ENCODE measurements at places on chromosomes 13 and 19.

GRCh38 chr19:45468803-45469131 lies 971 bp downstream of the FOSB start:
- peak overlapping the region; percentile 100 for H3K4me3 ChIP-seq
- DNase-seq: no peak
- H3K4me1 ChIP-seq: peaks cover 27% of the 10 kb centered on the region
- H3K27me3 ChIP-seq: no peaks in the 10 kb centered on the region
- no peaks in the 10 kb centered on the region for H3K36me3 ChIP-seq

DNA sequence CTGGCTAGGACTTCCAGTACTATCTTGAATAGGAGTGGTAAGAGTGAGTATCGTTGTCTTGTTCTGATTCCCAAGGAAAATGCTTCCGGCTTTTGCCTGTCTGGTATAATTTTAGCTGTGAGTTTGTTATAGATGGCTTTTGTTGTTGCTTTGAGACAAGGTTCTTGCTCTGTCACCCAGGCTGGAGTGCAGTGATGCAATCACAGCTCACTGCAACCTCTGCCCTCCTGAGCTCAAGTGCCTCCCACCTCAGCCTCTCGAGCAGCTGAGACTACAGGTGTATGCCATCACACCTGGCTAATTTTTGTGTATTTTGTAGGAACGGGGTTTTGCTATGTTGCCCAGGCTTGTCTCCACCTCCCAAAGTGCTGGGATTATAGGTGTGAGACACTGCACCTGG lies 6.1 kb upstream of the ZNF543 start:
- no peak for DNase-seq
- peaks cover 8% of the 10 kb centered on the region for H3K27me3 ChIP-seq
- H3K36me3 ChIP-seq: no peaks in the 10 kb centered on the region
- no peak overlapping the region for H3K27ac ChIP-seq
- no peaks in the 10 kb centered on the region for H3K4me1 ChIP-seq

DNA sequence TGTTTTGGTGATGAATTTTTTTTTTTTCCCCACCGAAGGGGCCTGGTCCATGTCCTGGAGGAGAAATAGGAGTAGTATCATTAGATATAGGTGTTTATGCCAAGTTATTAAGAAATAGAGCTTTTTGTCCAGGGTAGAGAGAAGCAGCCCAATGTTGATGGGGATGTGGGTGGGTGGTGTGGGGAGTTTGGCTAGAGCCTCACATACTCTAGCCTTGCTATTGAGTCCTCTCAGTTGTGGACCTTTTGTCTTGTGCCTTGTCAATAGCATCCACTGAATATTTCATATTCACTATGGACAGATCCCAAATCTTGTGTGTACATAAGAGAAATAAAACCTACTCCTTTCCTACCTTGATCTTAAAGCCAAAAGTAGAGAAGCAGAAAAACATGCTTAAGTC lies 134.0 kb downstream of the LMO7 start:
- no peaks in the 10 kb centered on the region for H3K27me3 ChIP-seq
- no peak overlapping the region for H3K27ac ChIP-seq
- no peak for DNase-seq
- H3K4me1 ChIP-seq: peaks cover 14% of the 10 kb centered on the region
- no peaks in the 10 kb centered on the region for H3K36me3 ChIP-seq

- no peaks in the 10 kb centered on the region for H3K36me3 ChIP-seq
- H3K27me3 ChIP-seq: no peaks in the 10 kb centered on the region
- no peak overlapping the region for H3K4me3 ChIP-seq
- H3K4me1 ChIP-seq: no peaks in the 10 kb centered on the region
- no peak for DNase-seq
Observed at GRCh38 chr13:41107584-41108014, 25.0 kb downstream of the KBTBD6 start.

GRCh38 chr19:19319732-19320360 lies 463 bp downstream of the SUGP1 start:
- peaks cover 22% of the 10 kb centered on the region for H3K36me3 ChIP-seq
- H3K4me1 ChIP-seq: peaks cover 49% of the 10 kb centered on the region
- H3K27ac ChIP-seq: peak overlapping the region; percentile 97
- no peaks in the 10 kb centered on the region for H3K27me3 ChIP-seq
- no peak for DNase-seq

- H3K27ac ChIP-seq: peak overlapping the region; percentile 76
- no peak overlapping the region for H3K4me3 ChIP-seq
- peaks cover 44% of the 10 kb centered on the region for H3K4me1 ChIP-seq
- H3K36me3 ChIP-seq: peaks cover 49% of the 10 kb centered on the region
- H3K27me3 ChIP-seq: no peaks in the 10 kb centered on the region
- no peak for DNase-seq
Observed at GRCh38 chr19:41324921-41325639, 15.1 kb downstream of the CCDC97 start.

GRCh38 chr19:28397306-28397705 lies 815.6 kb downstream of the UQCRFS1 start:
- H3K27ac ChIP-seq: no peak overlapping the region
- H3K27me3 ChIP-seq: no peaks in the 10 kb centered on the region
- no peak for DNase-seq
- H3K36me3 ChIP-seq: no peaks in the 10 kb centered on the region
- H3K4me3 ChIP-seq: no peak overlapping the region

DNA sequence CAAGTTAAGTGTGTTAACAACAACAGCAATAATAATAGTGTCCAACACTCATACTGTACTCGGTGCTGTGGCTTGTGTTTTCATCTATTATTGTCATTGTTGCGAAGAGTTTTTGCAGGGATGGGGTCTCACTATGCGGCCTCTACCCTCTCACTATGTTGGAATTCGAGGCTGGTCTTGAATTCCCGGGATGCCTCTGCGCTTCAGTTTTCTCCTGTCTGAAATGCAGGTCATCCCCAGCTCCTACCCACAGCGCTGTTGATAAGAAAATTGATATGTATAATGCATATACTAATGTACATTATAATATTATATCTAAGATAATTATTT lies 4.9 kb upstream of the SBK3 start:
- no peak for DNase-seq
- no peak overlapping the region for H3K27ac ChIP-seq
- no peaks in the 10 kb centered on the region for H3K27me3 ChIP-seq
- H3K36me3 ChIP-seq: no peaks in the 10 kb centered on the region

All from CD4-positive, alpha-beta memory T cell (primary cell).